ENCODE measurements at places on chromosomes 12 and 14.

DNA sequence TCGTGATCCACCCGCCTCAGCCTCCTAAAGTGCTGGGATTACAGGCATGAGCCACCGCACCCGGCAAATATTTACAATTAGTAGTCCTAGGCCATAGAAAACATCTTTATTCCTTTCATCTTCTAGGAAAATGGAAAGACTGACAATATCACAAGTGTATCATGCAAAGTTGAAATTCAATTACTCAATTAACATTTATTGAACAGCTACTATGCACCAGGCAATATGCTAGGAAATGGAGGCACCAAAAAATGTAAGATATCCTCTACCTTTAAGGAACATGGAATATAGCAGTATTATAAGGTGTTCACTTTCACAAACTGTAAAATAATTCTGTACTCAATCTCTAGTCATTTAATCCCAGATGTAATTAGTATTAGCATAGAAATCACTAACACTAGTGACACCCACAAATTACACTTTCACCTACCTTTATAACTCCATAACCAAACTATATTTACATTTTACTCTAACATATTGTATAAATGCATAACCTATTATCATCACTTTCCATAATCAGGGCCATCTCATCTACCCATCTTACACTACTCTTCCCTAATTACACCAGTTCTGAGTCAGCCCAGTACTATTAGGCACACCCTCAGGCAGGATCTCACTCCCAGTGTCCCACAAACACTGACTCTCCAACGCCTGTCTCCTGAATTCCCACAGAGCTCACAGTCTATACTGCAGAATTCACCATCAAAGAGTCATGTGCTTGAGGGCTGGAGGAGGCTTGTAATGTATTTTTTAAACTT, 10.4 kb downstream of the CORO1C start:
- DNase-seq: no peak

DNA sequence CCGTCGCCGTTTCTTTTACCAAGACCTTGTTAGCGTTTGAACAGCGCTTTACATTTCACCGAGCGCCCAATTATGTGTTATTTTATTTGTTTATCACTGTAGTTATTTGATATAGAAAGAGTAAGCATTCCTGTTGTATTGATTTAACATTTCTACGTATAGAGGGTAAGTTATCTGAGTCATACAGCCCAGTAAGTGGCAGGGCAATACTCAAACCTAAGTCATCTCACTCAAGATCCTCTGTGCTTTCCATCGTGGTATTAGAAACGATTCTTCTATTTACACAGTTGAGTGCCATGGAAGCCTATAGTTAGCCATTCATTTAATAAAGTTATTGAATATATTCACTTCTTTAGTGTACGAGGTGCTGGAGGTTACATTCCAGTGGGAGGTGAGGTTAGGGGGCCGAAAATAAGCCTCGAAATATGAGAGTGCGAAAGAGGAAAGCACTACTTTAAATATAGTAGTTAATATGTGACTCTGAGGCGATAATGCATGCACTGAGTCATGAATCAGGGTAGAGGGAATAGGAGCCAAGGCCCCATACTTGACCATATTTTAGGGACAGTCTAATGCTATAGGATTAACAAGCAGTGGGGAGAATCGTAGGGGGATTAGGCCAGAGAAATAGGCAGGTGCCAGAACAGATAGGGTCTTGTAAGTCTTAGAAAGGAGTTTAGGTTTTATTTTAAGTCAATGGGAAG, 629 bp downstream of the RAD51AP1 start:
- DNase-seq: no peak

DNA sequence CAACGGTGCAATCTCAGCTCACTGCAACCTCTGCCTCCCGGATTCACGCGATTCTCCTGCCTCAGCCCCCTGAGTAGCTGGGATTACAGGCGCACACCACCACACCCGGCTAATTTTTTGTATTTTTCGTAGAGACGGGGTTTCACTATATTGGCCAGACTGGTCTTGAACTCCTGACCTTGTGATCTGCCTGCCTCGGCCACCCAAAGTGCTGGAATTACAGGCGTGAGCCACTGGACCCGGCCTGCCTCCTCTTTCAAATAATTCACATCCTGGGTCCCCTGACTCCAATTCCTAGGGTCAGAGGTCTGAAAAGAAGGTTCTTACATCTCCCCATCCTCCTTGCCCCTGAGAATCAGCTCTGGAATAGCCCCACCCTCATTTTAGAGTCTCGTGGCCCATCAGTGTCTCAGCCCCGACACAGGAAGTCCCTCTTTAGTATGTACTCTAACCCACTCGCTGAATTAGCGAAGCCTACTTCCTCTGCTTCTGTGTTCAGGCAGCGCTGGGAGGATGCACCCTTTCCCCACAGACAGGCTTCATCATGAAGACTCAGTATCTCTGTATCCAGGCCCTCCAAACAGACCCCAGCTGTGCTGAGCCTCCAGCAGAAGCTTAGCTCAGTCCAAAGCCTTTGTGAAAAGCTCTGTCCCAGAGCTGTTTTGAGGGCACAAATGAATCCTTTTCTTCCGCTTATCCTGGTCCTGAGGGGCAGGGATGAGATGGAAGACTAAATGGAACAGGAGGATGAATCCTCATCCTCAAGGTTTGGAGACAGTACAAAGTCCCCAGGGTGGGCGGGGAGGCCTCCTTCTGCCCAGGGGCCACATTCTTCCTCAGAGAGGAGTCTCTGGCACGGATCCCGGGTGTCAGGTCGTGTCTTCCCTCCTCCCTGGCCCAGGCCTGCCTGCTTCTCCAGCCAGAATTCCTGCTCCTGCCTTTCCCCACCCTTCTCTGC, 3.5 kb downstream of the LPAR5 start:
- no peak for DNase-seq

GRCh38 chr12:27821259-27821973, 41.4 kb upstream of the MANSC4 start:
- no peak for DNase-seq

DNA sequence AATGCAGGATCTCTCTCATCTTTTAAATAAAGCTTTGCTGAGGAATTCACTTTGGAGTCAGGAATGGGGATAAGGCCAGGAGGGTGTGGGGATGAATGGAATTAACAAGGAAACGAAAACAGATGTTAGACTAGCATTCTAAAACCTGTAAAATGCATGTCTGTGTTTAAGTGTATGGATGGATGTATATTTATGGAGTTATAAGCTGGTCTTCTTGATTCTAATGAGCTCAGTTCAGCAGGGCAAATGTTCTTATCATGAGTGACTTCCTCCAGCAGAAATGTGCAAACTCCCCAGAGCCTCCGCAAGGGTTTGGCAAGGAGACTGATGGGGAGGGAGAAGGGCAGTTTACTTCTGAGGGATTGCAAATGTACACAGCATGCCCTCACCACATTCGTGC, 149.1 kb downstream of the NTF3 start:
- DNase-seq: no peak

DNA sequence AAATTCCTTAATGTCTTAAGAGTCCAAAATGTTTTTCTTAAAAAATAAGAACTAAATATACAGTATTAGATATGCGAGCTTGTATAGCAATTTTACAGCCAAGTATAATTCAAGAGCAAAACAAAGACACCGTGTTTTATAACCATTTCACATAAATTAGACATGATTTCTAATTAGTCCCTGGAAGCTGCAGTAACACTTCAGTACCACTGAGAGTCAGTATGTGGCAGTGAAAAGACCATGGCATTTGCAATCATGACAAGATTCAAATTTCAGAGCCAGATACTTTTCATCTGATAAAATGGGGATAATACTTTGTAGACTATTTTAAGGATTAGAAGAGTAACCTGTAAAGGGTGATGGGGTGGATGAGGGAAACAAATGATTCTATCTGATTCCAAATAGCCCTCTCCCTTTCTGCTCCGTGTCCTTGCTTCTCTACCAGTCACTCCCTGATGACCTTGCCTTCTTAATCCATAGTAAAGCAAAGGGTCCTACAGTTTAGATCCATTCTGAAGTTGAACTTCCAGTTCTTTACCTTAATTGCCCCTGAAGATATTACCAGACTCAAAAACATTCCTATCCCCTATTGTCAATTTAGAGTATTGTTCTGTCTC, 145.4 kb upstream of the ABCD2 start:
- DNase-seq: no peak

- peak; percentile 25 for DNase-seq
Observed at GRCh38 chr14:91269076-91269991, 24.8 kb upstream of the GPR68 start.

DNA sequence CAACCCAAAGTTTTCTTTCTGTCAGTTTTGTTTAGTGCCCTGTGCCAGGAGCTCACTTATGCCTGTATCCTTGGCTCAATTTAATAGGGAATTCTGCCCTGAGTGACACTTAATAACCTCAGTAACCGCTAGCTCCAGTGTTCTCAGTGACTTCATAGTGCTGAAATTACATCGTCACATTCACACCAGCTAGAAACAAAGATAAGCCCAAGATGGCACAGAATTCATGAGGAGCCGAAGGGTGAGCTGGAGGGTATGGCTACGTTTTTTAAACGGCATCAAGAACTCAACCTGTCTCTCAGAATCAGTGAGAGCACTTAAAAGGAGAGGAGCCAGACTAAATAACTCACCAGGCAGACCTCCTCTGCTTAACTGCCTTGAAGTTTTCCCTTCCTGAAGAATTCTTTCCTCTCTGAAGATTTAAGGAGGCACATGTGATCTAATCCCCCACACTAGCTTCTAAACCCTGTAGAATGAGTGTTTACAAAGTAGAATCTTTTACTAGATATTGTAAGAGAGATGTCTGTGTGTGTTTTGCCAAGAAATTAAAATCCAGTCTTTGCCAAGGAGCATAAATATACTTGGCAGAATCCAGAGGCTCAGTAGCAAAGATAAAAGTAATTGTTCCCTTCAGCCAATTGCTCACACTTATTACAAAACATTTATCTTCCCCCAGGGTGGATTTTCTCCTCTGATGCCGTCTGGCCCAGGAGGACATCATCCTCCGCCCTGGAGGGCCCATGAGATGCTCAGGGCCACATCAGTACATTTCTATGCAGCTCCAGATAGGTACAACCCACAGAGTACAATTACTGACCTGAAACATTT, 37.3 kb downstream of the PTGER2 start:
- no peak for DNase-seq

DNA sequence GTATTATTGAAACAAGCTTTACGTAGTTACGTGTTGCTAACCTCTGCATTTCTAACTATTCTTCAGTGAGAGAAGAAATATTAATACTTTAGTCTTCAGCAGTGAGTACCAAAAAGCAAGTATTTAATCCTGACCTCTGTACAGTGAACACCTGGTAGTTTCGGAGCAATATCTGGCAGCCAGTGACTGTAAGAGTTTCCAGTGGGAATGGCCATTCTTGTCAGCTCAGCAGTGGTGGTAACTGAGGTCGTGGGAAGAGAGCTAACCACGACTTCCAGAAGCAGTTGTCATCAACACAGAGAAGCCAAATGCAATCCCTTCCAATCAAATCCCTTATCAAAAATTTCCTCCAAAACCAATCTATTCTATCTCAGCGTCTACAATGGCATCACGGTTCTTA, 1500.2 kb upstream of the FLRT2 start:
- DNase-seq: no peak

DNA sequence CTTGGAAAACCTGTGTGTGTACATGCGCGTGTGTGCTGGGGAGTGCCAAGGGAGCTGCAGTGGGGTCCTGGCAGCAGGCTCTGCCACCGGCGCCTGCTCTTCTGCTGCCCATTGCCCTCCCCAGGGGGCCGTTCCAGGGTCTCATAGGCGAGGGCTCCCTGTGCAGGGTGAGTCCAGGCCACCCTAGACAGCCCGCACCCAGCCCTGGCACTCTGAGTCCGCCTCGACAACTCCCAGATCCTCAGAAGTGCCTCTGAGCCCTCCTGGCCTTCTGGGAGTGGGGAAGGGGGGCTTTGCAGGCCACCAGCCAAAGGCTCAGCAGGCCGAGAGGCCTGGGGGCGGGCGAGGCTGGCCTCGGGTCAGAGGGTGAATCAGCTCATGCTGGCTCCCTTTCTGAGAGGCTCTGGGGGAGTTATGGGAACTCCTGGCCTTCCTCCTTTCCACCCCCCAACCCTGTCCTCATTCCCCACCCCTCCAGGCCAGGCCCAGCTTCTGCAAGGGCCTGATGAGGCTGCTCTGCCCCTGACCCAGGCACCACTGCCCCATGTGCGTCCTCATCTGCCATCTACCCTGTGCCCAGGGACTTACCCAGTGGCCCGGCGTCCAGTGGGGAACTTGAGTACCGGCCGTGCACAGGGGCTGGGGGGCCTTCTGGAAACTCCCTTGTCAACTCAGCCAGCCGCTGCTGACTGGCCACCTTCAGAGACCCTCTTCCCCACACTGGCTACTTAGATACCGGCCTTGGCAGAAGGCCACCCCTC, 2.1 kb upstream of the TEDC1 start:
- no peak for DNase-seq

- DNase-seq: no peak
Observed at GRCh38 chr12:50066402-50066801, 9.0 kb downstream of the ASIC1 start.

GRCh38 chr12:118682656-118683055, 298.7 kb upstream of the SRRM4 start:
- DNase-seq: no peak

DNA sequence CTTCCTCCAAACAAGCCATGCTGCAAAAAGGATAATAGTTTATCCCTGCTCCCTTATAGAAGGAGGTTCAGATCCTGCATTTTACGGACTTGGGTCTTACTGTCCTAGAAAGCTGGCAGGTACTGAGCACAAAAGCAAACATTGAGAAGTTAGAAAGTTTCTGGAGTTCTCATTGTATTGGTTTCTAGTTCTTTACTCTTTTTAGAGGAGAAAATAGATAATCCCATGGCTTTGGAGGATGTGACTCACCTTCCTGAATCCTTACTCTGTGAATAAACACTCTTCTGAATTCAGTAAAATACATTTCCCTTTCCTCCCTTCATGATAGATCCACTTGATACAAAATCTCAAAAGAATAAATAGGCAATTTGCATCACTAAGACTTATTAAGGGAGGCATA, 188.9 kb downstream of the NPAS3 start:
- DNase-seq: no peak

DNA sequence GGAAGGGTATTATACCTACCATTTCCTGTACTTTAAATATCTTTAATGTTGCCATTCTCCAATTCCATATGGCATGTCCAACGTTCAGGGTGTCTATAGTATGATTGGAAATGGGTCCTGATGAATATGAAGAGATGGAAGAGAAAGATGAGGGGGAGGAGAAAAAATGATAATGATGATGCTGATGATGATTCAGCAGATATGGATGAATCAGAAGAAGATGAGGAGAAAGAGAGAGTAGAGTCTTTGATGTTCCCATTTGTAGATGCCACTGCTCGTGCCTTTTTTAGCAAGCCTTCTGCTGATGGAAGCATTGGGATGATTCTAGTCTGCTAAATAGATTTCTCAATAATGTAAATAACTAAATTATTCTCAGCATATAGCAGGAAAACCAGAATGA, 163.5 kb downstream of the PIK3C2G start:
- no peak for DNase-seq

DNA sequence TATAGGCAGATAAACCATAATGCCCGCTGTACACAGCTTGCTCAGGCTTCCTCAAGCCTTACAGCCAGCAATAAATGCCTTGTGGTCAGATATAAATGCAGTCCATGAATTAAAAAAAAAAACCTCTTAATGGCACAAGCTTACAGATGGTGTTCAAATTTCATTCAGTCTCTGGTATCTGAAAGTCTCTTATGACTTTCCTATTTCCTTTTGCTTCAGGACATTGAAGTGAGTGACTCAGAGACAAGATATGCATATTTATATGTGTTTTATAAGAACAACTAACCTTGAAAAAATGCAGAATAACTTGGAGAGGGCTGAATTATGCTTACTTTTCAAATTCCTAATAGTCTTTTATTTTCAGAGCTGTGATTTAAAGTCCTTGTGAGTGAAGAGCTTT, 426.9 kb upstream of the MIS18BP1 start:
- no peak for DNase-seq

GRCh38 chr12:92075425-92075914, 70.2 kb downstream of the BTG1 start:
- DNase-seq: no peak
